ENCODE measurements at places on chromosomes 13 and 19.

DNA sequence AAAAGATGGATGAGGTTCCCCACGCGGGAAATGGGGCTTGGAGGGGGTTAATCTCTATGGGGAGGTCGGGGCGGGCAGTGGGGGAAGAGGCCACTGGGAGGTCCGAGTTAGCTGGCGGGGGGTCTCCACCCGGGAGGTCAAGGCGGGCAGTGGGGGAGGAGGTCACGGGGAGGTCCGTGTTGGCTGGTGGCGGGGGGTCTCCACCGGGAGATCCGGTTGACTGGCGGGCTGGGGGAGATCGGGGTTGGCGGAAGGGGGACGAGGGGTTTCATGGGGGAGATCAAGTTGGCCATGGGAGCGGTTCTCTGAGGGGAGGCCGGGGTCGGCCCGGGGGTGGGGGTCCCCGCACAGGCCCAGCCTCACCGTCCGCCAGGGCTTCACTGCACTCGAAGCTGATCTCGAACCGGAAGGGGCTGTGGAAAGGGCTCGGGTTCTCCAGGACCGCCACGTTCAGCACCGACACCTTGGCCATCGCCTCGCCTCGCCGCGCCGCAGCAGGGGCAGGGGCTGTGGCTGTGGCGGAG lies 342 bp downstream of the ASF1B start:
- no peak for DNase-seq

GRCh38 chr13:87356314-87356713 lies 314.9 kb upstream of the SLITRK5 start:
- no peak for DNase-seq

- DNase-seq, result no peak
Observed at GRCh38 chr13:94656176-94656575, 54.5 kb downstream of the GPR180 start.

GRCh38 chr19:38375098-38375493 lies 725 bp downstream of the PSMD8 start:
- no peak for DNase-seq

Measured in OCI-LY7 (cell line).